ENCODE measurements at places on chromosomes 7 and 10.
A peak's percentile ranks its signal among the peaks of the same experiment; 100 is the strongest.

GRCh38 chr7:111242141-111242755, 151.3 kb downstream of the LRRN3 start:
- DNase-seq = no peak

- no peak for DNase-seq
Measured at GRCh38 chr10:51789903-51790302, 90.5 kb upstream of the CSTF2T start.

DNA sequence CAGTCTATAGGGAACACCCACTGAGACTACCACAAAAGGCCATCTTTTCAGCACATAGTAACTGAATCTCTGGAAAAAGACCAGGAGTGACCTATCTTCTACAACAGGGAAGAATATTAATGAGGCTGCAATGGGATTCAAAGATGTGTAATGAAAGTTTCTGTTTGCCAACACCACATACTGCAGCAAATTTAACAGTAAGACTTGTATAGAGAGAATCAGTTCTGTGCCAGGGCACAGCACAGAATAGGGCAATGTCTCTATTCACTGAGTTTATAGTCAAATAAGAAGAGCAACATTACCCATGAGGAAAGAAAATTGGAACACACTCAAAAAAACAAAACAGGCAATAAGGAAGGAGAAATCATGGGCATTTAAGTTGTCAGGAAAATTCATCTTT, 91.4 kb upstream of the PTN start:
- no peak for DNase-seq

DNA sequence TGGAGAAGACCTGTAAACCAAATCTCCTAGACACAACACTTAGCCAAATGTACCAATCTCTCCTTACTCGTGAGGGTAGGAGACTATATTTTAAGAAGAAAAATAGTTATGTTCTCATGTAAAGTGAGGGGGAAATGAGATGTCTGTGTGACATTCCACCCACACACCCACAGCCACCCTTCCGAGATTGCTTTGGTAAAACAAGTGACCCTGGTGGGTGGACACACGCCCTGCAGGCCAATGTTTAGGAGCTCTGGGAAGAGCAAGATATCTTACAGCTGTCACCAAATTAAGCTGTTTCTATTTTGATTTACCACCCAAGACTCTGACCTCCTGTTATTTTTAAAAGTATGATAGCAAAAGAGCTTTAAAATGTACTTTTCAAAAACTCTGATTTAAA, 147.2 kb upstream of the PFKP start:
- no peak for DNase-seq

DNA sequence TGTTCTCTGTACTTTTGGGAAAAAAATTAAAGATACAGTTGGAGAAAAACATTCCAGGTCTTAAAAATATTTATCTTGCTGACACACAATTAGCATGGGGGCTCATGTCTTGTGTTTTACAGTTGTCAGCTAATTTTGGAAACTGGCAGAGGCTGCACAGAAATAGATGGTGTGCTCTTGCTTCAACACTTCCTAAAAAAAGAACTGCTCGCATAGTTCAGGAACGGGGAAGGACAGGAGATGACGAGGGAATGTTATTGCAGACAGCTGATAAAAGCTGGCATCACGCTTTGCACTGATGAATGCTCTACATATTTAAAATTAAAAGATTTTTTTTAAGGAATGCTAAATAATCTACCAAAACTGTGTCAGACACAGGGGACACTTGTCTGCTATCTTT, 103.5 kb upstream of the CELF2 start:
- no peak for DNase-seq

GRCh38 chr10:1180836-1181235, 124.7 kb downstream of the WDR37 start:
- no peak for DNase-seq

GRCh38 chr7:119482671-119483070, 790.3 kb upstream of the KCND2 start:
- DNase-seq = no peak

- no peak for DNase-seq
Measured at GRCh38 chr10:87837445-87837844, 19.4 kb upstream of the ATAD1 start.

- DNase-seq = no peak
Measured at GRCh38 chr10:128912568-128913311, 554.3 kb upstream of the MGMT start.

DNA sequence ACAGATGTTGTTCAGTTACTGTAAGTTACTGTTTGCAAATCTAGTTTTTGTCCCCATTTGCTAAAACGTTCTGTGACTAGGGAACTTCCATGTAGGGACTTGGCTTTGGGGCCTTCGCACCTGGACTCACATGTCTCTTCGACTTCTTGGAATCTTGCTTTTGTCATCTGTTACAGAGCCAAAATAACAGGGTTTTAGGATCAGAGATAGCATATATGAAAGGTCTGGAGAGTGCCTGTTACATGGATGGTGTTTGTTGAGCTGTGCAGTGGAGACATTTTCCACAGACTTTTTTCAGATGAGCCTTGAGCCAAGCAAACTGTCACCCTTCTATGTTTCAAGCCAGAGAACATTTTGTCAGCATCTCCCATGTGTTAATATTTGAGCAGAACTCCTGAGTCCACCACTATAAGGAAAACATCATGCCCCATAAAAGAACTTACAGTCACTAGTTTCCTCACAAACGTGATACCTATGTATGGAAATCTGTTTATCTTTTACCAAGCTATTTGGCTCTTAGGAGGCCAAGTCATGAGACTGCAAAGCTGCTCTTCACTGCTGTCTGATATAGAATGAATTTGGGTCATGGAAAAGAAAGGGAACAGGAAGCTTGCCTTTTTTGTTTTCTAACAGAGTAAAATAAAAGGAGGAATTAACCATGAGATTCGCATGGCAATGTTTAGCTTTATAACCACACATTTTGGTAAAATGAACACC, 818.6 kb upstream of the IGFBP3 start:
- DNase-seq = no peak

- no peak for DNase-seq
Measured at GRCh38 chr10:8051109-8051821, 3.2 kb upstream of the GATA3 start.

GRCh38 chr7:1342090-1342640, 109.5 kb downstream of the UNCX start:
- DNase-seq = no peak

- no peak for DNase-seq
Measured at GRCh38 chr7:110386913-110387312, 704.0 kb upstream of the LRRN3 start.

DNA sequence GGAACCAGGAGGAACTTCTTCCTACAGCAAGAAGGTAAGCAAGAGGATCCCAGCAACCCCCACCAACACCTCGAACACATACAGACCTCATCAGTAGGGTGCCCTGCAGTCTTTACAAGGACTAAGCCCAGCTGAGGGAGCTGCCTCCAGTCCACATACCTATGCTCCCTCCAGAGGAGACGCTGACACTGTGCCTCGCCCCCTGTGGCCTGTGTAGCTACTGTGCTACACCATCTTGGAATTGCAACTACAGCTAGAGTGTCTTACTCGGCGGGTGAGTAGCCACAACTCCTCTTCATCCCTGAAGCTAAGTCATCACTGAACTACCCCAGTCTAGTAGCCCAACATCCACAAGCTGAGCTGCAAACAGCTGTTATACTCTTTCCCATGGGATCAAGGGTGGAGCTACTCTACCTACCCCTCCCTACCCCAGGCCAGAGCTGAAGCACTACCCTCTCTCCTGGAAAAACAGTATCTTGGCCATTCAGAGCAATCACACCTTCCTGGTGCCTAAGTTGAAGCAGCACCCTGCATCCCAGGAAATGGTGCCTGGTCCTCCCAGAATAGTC, 42.2 kb upstream of the CAMK2B start:
- DNase-seq = no peak

GRCh38 chr10:47378183-47378510, 5.9 kb downstream of the ZNF488 start:
- DNase-seq = no peak

DNA sequence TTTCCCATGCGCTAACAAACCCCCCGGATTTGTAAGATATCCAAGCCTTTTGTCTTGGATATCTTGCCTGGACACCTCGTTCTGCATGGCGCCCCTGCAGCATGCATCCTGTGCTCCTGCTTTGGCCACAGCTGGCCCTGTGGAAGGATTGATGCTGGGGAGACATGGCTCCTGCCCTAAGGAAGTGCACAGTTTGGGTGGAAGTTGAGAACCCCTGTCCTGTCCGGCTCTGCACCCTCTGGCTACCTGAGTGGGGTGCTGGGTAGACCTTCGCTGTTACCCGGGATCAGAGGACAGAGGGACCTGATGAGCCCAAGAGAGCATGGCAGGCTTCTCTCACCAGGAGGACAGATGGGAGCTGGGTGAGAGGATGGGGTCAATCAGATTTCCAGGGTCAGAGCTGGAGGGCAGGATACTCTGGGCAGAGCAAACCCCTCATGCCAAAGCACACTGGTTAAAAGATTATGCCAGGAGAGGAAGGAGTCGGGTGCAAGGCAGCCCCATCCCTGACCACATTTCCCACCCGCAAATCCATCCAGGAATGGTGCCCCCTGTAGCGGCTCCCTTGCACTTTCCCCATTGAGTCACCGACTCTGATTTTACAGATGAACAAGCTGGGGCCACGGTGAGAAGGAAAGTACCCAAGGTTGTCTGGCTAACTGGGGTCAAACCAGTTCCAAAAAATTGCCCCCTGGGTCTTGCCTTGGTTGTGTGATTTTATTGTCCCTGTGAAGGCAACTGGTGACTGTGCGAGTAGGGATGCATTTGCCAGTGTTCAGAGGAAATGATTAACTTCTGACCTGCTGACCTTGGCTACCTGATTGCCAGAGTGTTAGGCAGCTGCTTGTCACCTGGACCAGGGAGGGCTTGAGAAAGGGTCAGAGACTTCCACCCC, 290.1 kb upstream of the ZMIZ1 start:
- DNase-seq = no peak

DNA sequence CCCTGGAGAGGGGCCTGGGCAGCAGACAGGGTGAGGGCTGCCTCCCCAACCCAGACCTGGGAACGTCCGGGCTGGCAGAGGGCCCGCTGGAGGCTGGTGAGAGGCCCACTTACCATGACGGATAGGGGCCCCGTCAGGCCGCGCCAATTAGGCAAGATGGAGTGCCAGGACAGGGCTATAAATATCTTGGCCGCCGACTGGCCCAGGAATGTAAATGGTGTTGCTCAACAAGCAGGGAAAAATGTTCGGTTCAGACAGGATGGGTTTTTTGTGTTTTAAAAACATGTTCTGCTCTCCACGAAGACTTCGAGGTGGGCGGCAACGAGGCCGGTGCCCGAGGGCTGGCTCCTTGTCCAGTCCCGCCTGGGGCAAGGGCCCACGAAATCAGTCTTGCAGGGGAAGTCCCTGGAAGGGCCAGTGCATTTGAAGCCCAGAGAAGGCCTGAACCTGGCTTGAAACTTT, 35.8 kb upstream of the ELN start:
- no peak for DNase-seq

DNA sequence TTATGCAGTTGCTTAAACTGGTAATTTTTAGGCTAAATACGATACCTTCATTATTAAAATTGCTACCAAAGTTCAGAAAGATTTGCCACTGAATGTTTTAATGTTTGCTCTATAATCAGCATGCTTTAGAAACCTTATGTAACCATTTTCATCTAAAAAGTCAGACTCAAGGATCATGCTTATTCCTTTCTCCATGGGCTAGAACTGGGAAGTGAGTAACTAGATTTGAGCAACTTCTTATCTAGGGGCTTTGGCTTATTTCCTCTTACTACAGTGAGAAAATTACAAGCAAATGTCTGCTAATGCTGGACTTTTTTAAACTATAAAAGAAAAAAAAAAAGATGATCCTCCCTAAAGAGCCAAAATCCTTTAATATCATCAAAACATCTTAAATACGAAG, 215.9 kb downstream of the CRPPA start:
- no peak for DNase-seq

DNA sequence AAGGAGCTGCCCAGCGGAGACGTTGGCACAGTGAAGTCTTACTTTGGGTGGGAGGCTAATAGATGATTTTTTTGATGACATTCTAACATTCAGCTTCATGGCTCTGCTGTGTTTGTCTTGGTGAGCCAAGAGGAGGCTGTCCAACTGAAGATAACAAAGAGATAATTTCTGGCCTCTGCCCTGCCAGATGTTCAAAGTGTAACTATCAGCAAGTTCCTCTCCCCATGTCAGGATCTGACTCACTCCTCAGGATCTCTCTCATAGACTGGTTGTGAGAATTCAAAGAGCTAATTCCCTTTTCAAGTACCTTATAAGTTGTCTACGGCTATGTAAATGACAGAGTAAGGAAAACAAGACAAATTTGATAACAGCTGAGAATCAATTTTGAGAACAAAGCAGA, 1340.9 kb downstream of the XPNPEP1 start:
- DNase-seq = no peak

DNA sequence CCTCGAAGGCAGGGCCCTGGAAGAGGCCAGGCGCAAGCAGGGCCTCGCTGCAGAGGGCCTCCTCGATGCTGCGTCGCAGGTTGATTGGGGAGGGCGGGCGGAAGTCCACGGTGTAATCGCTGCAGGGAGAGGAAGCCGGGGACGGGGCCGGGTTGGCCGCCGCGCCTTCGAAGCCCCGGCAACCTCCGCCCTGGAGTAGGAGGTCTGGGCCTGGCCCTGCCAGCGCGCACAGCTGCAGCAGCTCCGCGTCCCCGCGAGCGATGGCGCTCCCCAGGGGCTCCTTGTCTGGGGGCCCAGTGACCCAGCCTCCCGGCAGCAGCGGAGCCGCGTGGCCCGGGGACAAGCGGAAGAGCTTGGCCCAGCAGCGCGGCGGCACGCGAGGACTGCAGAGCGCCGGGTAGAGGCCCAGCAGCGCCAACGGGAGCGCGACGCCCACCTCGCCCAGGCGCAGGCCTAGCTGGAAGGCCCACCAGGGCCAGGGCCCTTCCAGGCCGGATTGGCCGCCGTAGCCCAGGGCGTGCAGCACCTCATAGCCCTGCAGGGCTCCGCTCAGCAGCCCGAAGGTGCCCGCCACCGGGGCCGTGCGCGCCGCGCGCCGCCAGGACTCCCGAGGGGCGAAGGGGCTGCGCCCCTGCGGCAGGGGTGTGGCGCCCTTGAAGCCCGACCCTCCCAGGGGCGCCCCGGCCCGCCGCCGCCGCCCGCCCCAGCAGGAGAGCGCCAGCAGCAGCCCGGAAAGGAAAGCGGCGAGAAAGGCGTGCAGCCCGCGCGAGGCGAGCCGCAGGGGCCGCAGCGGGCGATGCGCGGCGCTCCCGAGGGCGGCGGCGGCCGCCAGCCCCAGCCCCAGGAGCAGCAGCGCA, 7.8 kb upstream of the RBM28 start:
- peak; percentile 22 for DNase-seq

DNA sequence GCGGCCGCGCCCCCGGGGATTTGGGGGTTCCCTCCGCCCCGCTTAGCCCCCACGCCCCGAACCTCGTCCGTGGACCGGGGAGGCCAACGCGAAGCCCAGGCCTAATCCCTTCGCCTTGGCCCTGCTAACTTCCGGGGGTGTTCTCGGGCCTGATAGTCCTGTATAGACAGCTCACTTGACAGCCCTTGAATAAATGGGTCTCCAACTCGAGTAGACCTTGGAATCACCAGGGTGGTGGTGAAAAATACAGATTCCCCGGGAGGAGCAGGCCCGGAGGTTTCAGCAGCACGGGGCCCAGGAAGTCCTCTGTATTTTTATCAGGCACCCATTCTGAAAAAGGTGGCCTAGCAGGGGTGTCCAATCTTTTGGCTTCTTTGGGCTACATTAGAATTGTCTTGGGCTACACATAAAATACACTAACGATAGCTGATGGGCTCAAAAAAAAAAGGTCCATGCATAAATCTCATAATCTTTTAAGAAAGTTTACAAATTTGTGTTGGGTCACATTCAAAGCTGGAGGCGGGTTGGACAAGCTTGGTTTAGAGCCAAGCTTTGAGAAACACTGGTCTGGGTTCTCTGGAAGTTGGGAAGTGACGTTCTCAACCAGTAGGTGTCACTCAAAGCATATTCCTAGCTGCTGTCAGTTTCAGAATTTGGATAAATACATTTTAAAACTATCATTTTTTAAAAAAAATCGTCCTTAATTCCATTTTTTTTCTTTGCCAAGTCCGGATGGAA, 221.7 kb downstream of the PHTF2 start:
- DNase-seq = no peak

Data from stimulated activated CD4-positive, alpha-beta T cell treated with anti-CD3 and anti-CD28 coated beads, Interleukin-4, amount 100 ng/mL, for 4 hours (primary cell).